ENCODE measurements at places on chromosomes 5 and 9.

DNA sequence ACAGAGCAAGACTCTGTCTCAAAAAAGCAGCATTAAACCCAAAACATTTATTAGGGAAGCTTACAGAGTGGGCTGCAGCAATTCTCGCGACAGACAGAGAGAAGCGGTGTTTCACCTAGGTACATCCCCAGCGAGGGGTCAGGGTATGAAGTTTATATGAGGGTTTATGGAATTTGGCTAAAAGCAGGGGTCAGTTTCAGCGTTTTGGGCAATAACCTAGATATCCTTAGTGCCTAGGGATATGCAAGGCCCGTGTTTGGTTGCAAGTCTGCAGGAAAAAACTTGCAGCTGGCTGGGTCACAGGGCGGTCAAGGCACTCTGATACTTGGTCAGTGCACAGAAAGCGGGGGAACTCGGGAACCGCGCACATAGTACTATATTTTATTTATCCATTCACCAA lies 649 bp upstream of the GLE1 start:
- no peak for DNase-seq

DNA sequence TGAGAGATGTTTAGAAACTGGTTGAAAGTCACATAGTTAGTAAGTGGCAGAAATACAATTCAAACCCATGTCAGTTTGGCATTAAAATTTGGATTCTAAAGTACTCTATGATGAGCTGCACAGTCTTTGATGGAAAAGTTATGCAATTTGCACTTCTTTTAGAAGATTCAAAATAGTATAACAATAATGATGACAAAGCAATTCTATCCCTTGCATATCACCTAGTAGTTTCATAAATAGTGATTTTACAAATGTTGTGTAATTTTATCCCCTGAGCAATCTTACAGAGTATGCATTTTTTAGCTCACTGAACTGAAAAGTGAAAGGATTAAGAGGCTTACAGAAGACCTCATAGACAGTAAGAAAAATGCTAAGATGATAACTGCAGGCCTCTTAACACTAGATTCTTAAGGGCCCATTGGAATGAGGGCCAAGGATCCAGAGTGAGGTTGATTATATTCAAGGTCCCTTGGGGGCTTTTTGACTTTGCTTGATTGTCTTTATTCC lies 3.7 kb downstream of the C5orf46 start:
- DNase-seq = no peak

- DNase-seq = no peak
These were observed 312.1 kb downstream of the TMEM232 start for GRCh38 chr5:110414360-110414759.

- no peak for DNase-seq
These were observed 112.5 kb downstream of the HAPLN1 start for GRCh38 chr5:83608122-83608521.

- DNase-seq = no peak
These were observed 110.8 kb downstream of the LHX2 start for GRCh38 chr9:124122321-124122720.

GRCh38 chr9:37187292-37187691 lies 66.9 kb downstream of the ZCCHC7 start:
- DNase-seq = no peak

- no peak for DNase-seq
These were observed 77.8 kb downstream of the SLC38A9 start for GRCh38 chr5:55634209-55634805.

DNA sequence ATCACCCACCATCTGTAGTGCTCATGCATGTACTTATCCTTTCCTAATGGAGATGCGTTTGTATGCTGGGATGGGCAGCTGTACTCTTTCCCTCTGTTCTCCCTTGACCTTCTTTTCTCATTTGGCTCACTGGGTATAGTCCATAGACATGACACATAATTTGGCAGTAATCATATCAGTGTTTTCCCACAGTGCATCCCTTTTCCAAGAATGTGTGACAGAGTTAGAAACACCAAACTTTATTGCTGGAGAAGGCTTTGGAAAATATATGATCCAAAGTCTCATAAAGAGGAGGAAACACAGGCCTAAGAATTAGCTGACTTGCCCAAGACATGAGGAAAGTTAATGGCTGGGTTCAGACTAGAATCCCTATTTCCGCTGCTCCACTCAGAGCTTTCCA lies 1233.4 kb upstream of the DMAC1 start:
- no peak for DNase-seq

GRCh38 chr9:106532306-106533015 lies 330.5 kb upstream of the ZNF462 start:
- no peak for DNase-seq

DNA sequence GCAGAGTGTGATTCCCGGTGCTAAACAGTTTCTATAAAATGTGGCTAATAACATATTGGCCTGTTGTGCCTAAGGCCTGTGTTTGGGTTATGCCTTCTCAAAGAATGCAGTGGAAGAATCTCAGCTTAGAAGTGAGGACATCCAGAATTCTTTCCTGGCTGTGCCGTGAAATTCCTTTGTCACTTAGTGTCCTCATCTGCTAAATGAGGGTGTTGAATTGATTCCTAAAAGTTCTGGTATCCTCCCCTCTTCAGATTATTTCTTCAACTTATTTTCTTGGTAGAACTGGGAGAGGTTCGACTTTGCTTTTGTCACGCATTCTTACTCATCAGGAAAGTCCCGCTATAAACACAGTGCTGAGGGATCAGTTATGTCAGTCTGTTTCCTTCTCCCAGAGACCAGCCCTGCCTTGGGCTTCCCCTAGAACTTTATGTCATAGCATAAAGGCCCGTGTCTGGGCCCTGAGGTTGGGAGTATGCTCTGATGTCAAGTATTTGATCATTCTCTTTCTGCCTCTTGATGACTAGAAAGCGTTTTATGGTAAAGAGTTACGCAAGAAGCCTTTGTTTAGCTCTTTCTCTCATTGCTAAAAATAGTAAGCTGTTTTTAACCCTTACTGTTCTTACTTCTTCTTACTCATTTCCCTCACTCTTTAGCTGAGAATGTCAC lies 29.5 kb downstream of the MTAP start:
- no peak for DNase-seq

DNA sequence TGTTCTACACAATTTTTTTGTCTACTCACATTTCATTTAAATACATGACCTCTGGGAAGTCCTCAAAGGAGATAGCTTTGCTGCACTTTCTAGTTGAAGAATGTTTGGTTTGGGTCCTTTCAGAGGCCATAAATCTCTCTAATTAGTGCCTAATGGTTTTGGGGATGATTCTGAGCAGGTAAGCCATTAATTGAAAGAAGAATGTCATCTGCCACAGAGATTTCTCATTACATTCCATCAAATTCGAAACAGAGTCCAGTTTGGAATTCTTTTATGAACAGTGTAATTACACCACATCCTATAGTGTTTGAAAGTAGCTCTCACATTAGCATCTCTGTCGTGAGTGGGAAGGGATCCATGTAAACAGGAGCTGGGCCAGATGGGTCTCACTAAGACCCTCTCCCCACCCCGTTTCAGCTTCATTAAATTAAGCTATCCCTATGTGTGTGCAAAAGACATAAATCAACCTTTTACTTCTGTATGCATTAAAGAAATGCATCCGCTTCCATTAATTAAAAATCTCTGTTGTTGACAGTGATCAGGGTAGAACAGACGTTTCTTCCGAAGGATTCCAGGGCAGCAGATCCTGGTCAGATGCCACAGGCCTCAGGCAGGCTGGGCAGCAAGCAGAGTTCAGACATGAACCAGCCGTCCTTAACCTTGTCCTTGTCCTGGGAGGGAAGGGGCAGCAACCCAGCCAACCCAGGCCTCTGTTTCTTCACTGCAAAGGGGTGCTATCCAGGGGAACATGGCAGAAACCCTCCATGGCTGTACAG lies 99.8 kb upstream of the MAP1B start:
- DNase-seq = no peak

DNA sequence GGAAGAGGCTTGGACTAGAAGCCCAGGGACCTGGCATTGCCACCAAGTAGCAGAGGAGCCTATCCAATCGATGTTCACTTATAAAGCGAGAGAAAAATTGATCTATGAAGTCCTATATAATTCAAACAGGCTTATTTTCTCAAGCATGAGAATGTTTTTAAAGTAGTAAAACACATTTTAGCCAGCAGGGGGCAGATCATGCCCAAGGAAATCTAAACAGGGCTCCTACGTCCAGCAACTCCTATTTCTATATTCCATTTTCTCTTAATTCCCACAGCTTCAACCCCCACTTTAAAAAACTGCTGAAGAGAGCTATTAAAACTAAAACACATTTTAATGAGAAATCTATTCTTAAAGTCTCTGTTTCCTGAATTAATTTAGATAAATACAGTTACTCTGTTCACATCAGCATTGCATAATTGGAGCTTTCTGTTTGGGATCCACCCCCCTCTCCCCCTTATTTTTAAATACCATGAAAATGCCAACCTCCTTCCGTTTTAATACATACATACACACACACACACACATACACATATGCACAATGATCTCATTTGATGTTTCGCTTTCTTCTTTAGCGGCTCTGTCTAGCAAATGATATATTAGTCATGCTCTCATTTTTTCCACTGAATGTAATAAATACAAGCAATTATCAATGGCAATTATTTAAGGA lies 144.9 kb downstream of the MYO10 start:
- DNase-seq = no peak

DNA sequence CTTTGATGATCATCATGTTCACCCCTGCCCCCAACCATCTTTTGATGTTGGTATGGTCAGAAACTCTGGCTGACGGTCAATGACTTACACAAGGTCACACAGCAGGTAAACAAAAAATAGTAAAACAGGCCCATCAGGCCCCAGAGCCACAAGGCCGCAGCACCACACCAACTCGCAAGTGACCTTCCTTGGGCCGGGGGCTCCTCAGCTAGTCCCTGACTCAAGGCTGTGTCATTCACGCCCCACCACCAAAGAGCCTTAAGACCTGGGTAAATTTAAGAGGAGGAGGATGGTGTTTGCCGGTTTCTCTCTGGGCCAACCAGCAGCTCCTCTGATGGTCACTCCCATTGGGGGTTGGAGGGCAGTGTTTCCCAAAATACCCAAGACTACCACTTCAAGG lies 55.8 kb downstream of the PSMB7 start:
- DNase-seq = no peak
